ENCODE measurements at places on chromosomes 7 and 10. TPM values are rescaled to one million over a fixed set of nuclear protein-coding genes. Genes with fewer than 3 reads are reported as not detected.

FEZF1 gene
- total RNA-seq: not detected

DNA sequence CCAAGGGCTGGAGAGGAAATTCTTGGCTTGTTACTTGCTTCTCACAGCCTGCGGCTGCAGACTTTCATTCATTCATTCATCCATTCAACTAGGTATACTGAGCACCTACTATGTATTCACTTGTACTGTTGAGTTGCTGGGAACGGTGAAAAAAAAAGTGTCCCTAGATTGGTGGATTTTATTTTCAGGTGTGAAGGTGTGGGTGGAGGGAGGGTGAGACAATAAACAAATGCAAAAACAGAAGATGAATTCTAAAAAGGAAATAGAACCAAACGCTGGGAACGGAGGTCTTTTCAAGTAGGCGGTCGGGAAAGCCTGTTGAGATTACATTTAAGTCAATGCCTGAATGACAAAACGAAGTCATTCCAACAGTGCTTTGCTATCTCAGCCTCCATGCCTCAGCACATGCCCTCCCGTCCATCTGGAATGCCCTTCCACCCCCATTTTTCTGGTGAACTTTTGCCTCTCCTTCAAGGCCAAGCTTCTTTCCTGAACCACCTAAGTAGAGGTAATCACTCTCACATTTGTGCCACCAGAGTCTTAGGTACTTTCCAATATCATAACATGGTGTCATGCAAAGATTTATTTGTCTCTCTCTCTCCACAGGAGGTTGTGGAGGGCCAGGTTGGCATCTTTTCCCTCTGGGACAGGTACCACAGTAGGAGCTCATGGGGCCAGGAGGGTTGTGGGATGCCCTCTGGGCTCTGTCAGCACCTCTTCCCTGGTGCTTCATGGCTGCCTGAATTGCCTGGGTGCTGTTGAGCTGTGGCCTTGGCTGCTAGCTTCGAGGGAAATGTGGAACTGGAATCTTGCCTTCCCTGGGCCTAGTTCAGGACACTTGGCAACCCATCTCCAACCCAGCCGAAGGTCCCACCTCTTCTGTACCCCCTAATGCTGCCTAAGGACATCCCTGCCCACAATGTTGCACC is 5.5 kb downstream of the NKX2-3 start:
- H3K27ac ChIP-seq: no peak overlapping the region
- peaks cover 25% of the 10 kb centered on the region for H3K4me1 ChIP-seq
- H3K36me3 ChIP-seq: peaks cover 1% of the 10 kb centered on the region
- no peak for DNase-seq

TMEM176B gene
- total RNA-seq: not detected

PNLIPRP2 gene
- not detected for total RNA-seq

DNA sequence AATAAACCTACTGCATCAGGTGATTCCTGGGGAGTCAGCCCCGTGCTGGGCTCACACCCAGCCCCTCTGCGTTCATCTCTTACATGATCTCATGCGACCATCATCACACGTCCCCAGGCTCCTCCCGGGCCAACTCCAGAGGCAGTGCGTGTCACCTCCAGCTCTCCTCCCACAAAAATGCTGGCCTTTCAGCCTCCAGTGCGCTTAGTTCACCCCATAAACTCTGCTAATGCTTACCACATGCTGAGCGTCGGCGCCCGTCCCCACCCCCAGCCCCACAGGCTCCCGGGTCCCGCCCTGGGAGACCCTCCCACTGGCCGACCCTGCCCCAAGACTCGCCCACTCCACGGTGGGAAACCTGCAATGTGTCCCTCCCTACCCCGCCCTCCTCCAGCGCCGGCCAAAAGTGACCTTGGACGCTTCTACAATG is 816 bp upstream of the SDK1 start:
- peaks cover 18% of the 10 kb centered on the region for H3K4me1 ChIP-seq
- no peak overlapping the region for H3K27ac ChIP-seq
- peak; percentile 7 for DNase-seq

ACHE gene
- total RNA-seq: 0.16 TPM

INSYN2A gene
- total RNA-seq: not detected

GRCh38 chr10:119059557-119059956 is 21.1 kb downstream of the EIF3A start:
- H3K27ac ChIP-seq: peak overlapping the region; percentile 84
- peaks cover 70% of the 10 kb centered on the region for H3K36me3 ChIP-seq
- H3K27me3 ChIP-seq: no peaks in the 10 kb centered on the region
- no peak for DNase-seq
- H3K4me1 ChIP-seq: peaks cover 13% of the 10 kb centered on the region

ACSM6 gene
- not detected for total RNA-seq

DNA sequence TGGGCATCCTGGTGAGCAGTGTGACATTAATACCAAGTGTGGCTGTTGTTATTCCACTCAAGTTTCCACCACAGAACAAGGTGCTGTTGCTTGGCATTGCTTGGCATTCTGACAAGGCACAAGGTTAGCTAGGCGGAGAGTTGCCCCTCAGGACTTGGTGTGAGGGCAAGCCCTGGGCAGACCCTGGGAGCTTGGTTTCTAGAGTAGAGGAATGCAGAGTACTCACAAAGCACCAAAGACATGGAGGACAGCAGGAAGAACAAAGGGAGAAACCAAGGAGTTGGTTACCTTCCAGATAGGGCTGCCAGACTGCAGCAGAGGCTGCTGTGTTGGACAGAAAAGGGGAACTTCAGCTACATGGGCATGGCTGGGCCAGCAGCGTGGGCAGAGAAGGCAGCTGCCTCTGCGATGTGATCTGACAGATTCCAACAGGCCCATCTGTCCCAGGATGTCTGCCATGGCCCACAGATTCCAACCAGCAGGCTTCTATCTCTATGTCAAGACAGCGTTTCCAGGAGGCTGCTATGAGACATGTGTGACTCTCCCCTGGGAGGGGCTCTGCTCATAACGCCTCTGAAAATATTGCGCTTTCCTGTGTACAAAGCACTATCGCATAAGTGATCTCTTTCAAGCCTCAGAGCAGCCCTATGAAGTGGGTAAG is 1.8 kb downstream of the GOLGA7B start:
- peaks cover 38% of the 10 kb centered on the region for H3K4me1 ChIP-seq
- peak; percentile 25 for DNase-seq
- peak overlapping the region; percentile 82 for H3K4me3 ChIP-seq
- no peaks in the 10 kb centered on the region for H3K36me3 ChIP-seq
- no peak overlapping the region for H3K27ac ChIP-seq

DNA sequence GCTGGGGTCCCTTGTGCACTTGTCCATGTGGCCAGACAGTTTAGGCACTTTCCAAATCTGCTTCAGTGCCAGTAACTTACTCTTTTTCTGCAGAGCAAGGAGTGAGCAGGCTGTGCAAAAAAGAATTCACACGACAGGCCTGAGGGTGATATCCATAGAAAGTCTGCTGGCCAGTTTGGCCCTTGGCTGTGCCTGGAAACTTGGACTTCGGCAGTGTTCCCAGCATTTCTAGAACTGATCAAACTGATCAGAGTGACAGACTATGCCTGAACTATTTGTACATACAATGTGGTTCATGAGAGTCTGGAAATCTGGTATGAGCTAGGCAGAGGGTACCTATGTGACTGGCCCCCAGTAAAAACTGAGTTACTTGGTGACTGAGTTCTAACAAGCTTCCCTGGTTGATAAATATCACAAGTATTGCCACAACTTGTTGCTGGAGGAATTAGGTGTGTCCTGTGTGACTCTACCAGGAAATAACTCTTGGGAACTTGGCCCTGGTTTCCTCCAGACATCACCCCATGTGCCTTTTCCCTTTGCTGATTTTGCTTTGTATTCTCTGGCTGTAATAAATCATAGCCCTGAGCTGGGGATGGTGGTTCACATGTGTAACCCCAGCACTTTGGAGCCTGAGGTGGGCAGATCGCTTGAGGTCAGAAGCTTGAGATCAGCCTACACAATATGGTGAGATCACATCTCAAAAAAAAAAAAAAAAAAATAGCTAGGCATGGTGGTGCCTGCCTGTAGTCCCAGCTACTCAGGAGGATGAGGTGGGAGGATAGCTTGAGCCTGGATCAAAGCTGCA is 3.3 kb upstream of the DENND10 start:
- H3K27me3 ChIP-seq: no peaks in the 10 kb centered on the region
- H3K36me3 ChIP-seq: peaks cover 3% of the 10 kb centered on the region
- DNase-seq: no peak
- peaks cover 18% of the 10 kb centered on the region for H3K4me1 ChIP-seq
- no peak overlapping the region for H3K27ac ChIP-seq

GRCh38 chr7:14137676-14138075 is 148.2 kb upstream of the ETV1 start:
- no peaks in the 10 kb centered on the region for H3K4me1 ChIP-seq
- no peak for DNase-seq
- H3K27ac ChIP-seq: no peak overlapping the region

ACBD7 gene
- 5.5 TPM for total RNA-seq

BRAT1 gene
- total RNA-seq: 28.0 TPM

GRCh38 chr10:69628891-69629290 is 1.2 kb upstream of the FAM241B start:
- peak overlapping the region; percentile 44 for H3K27ac ChIP-seq
- H3K27me3 ChIP-seq: no peaks in the 10 kb centered on the region
- H3K4me1 ChIP-seq: peaks cover 6% of the 10 kb centered on the region
- peaks cover 3% of the 10 kb centered on the region for H3K36me3 ChIP-seq
- H3K4me3 ChIP-seq: peak overlapping the region; percentile 11

KLF14 gene
- total RNA-seq: 0.09 TPM

TSPAN33 gene
- total RNA-seq: 31.5 TPM

- peak; percentile 32 for DNase-seq
- no peak overlapping the region for H3K27ac ChIP-seq
- H3K27me3 ChIP-seq: no peaks in the 10 kb centered on the region
Measured at GRCh38 chr10:105063796-105064195, 422.7 kb downstream of the SORCS3 start.

CDNF gene
- total RNA-seq: 3.2 TPM

DNA sequence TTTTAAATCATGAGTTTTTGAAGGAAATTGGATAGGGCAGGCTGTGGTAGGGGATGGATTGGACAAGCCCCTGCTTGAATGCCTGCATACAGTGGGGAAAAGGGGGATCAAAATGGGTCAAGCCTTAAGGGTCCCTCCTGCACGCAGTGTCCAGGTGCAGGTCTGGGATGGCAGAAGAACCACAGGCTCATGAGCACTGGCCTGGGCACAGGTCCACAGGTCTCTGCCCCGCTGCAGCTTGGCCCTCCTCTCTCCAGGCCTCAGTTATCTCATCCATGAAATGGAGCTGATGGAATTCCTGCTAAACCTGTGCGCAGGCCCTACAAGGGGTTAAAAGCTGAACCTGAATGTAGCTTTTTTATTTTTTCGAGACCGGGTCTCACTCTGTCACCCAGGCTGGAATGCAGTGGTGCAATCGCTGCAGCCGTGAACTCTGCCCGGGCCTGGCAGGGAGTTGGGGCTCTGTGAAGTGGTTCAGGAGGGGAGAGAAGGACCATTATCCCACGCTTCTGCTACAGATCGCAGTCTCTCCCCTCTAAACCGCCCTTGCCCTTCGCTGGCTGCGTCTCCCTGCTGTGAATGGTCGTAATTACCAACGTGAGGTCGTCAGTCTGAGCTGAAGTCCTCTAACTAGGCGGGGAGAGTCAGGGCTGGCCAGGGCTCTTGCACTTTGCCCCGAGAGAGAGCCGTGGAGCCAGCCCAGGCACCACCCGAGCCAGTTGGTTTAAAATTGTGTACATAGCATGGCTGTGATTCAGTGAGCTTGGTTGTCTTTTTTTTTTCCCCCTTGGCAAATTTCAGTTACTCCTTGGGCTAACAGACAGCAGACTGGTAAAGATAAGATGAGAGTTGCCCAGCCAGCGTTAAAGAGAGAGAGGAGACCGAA is 77.5 kb upstream of the GTF2I start:
- DNase-seq: no peak
- no peak overlapping the region for H3K27ac ChIP-seq
- H3K27me3 ChIP-seq: no peaks in the 10 kb centered on the region
- H3K4me1 ChIP-seq: no peaks in the 10 kb centered on the region
- no peaks in the 10 kb centered on the region for H3K36me3 ChIP-seq
- no peak overlapping the region for H3K4me3 ChIP-seq

DNA sequence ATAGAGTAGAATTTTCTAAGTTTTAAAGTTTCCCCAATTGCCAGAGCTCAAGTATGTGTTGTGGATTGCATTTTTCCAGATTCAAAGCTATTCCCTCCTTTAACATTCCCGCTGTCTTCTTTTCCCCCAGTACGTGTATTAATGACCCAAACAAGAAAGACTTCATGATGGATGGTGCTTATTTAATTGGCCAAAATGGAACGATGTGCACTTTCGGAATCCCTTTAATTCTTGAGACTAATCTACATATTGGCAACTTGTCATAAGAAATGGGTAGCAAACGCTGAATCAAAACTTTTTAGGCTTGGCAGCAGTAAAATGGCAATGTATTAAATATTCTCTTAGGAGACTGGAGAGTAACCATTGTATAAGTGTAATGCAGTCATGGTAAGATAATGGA is 753.2 kb downstream of the LRMDA start:
- no peak overlapping the region for H3K4me3 ChIP-seq
- H3K36me3 ChIP-seq: no peaks in the 10 kb centered on the region
- no peak overlapping the region for H3K27ac ChIP-seq
- no peaks in the 10 kb centered on the region for H3K4me1 ChIP-seq

JAKMIP3 gene
- 2.7 TPM for total RNA-seq

SFTPD gene
- not detected for total RNA-seq

DNA sequence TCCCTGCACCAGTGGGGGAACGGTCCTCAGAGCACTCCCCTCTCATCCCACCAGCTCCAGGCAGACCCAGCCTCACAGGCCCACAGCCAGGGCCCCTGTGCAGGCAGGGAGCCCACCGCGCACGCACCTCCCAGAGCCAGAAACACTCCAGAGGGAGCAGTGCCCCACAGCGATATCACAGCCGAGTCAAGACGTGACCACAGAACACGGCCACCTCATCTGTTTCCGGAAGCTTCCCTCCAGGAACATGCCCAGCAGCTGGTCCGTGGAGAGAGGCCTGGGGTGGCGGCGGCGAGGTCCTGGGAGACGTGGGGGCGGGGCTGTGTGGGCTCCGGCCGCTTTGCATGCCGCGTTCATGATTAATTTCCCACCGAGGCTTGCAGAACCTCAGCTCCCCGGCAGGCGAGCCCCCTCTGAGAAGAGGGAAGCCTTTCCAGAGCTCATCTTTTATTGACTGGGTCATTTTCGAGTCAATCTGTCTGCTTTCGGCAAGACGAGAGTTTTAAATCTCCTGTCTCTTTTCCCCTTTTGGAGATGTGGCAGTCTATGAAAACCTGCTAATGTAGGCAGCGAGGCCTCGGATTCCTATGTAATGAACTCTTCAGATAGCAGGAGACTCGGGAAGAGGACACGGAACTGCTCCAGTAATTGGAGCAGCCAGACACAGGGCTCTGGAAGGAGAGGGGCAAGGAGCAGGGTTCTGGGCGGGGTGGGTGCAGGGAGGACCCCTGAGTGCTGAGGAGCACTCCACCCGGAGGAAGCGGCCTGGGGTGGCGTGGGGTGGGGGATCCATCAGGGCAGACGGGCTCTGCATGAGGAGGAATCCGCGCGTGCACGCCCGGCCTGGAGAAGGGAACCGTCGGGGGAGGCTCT is 242.8 kb downstream of the ELFN1 start:
- no peaks in the 10 kb centered on the region for H3K36me3 ChIP-seq
- H3K27ac ChIP-seq: no peak overlapping the region
- DNase-seq: no peak
- peaks cover 9% of the 10 kb centered on the region for H3K4me1 ChIP-seq
- no peak overlapping the region for H3K4me3 ChIP-seq
- no peaks in the 10 kb centered on the region for H3K27me3 ChIP-seq

- peaks cover 2% of the 10 kb centered on the region for H3K36me3 ChIP-seq
- peaks cover 28% of the 10 kb centered on the region for H3K4me1 ChIP-seq
- peak overlapping the region; percentile 35 for H3K27ac ChIP-seq
- peak; percentile 53 for DNase-seq
Measured at GRCh38 chr10:22475651-22476600, 130.6 kb downstream of the SPAG6 start.

- DNase-seq: no peak
- no peaks in the 10 kb centered on the region for H3K27me3 ChIP-seq
- H3K4me3 ChIP-seq: no peak overlapping the region
Measured at GRCh38 chr7:121452389-121452788, 56.3 kb upstream of the FAM3C start.

Data from activated T-cell treated with anti-CD3 and anti-CD28 coated beads, Interleukin-2, amount 50 U/mL, for 72 hours (primary cell).